Tibial nerve (tissue), 4 donors: ENCODE measurements at places on chromosomes 4 and X.

GRCh38 chrX:10648614-10649013 lies 28.2 kb upstream of the MID1 start:
- no peak overlapping the region for H3K4me3 ChIP-seq
- H3K4me1 ChIP-seq: no peaks in the 10 kb centered on the region
- DNase-seq: no peak
- H3K27me3 ChIP-seq: peaks cover 4% of the 10 kb centered on the region
- no peaks in the 10 kb centered on the region for H3K36me3 ChIP-seq

GRCh38 chr4:61886131-61886530 lies 686.0 kb downstream of the ADGRL3 start:
- H3K4me1 ChIP-seq: no peaks in the 10 kb centered on the region
- no peak overlapping the region for H3K4me3 ChIP-seq
- no peak for DNase-seq
- no peak overlapping the region for H3K27ac ChIP-seq
- no peaks in the 10 kb centered on the region for H3K27me3 ChIP-seq

DNA sequence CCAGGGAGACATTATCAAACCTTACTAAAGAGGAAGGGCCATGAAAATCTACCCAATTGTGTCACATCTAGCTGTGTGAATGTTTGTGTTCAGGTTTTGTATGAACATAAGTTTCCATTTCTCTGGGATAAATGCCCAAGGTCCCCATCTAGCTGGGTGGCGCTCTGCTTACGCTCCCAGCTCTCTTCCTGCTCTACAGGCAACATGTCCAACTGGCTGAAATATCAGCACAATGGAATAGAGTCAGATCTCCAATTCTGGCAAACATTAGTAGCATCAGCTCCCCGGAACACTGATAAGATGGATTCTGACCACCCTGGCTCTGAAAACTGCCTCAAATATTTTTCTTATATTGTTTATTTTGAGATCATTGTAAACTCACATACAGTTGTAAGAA lies 74.8 kb downstream of the IRF2 start:
- H3K4me1 ChIP-seq: no peaks in the 10 kb centered on the region
- no peak for DNase-seq
- no peak overlapping the region for H3K27ac ChIP-seq
- peaks cover 4% of the 10 kb centered on the region for H3K36me3 ChIP-seq
- no peak overlapping the region for H3K4me3 ChIP-seq

GRCh38 chrX:96474029-96474740 lies 210.5 kb upstream of the DIAPH2 start:
- DNase-seq: no peak
- H3K4me3 ChIP-seq: no peak overlapping the region
- no peak overlapping the region for H3K27ac ChIP-seq
- peaks cover 17% of the 10 kb centered on the region for H3K27me3 ChIP-seq

DNA sequence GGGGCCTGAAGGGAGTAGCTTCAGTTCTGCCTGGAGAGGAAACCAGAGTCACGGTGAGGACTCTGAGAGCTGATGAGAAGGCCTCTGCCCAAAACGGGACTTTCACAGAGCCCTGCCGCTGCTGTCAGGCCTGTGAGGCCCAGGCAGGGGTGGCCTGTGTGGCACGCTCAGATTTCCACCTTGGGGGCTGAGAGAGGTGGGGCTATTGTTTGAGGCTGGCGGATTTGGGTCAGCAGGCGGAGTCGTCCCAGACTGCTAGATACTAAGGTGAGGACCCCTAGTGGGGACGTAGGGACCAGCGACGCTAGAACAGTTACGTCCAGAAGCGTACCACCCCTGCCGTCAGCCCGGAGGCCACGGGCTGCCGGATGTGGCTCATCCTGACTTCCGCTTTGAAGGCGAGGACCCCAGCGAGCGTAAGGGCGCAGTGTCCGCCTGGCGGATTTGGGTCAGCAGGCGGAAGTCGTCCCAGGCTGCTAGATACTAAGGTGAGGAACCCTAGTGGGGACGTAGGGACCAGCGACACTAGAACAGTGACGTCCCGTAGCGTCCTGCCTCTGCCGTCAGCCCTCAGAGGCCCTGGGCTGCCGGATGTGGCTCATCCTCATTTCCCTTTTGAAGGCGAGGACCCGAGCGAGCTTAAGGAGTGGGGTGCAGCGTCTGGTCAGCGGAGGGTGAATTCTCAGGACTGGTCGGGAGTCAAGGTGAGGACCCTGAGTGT lies at the start of gene MAGEB1:
TSS of gene MAGEB1 (plus strand) at position 378 of the 721 bp plus-strand sequence. CDS start 3,348 bp downstream, outside the sequence.
- peaks cover 4% of the 10 kb centered on the region for H3K27me3 ChIP-seq
- H3K4me3 ChIP-seq: no peak within 1 kb of the TSS
- no peak for DNase-seq
- no peaks in the 10 kb centered on the region for H3K36me3 ChIP-seq

- H3K4me3 ChIP-seq: no peak overlapping the region
- no peaks in the 10 kb centered on the region for H3K4me1 ChIP-seq
- DNase-seq: no peak
- H3K36me3 ChIP-seq: no peaks in the 10 kb centered on the region
These were observed 94.1 kb downstream of the PDS5A start for GRCh38 chr4:39883646-39884045.

GRCh38 chr4:162274354-162274753 lies 110.6 kb upstream of the FSTL5 start:
- DNase-seq: peak; percentile 36
- no peaks in the 10 kb centered on the region for H3K27me3 ChIP-seq
- H3K4me3 ChIP-seq: no peak overlapping the region
- H3K27ac ChIP-seq: no peak overlapping the region
- no peaks in the 10 kb centered on the region for H3K36me3 ChIP-seq
- H3K4me1 ChIP-seq: no peaks in the 10 kb centered on the region

DNA sequence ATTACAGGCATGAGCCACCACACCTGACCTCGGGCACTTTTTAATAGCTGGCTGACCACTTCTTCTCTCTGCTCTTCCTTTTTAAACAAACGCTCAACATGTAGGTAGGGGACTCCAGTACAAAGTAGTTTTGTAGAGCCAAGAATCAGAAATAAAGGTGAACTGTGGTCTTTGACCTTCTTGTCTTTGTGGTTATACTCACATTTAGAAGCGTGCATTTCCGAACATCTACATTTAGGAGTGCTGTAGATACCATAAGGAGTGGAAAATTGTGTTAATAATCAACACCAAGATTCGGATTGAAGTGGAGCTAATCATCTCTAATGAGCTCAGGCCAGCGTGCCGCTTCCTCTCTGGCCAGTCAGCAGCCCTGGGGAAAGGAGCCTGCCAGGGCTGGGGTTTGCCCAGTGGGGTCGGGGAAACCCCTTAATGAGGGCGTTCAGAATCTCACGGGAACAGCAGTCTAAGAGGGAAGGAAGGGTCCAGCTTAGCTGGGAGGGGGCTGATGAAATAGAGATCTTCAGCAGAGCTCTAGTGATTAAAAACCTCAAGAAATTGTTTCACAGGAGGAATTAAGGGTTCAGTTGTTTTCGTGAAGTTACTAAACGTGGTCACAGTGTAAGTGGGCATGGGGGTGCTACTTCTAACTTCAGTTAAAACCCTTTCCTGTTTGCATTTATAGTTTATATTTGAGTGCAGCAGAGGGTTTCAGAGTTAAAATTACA lies 81.2 kb downstream of the GAB1 start:
- peak overlapping the region; percentile 94 for H3K27ac ChIP-seq
- no peak for DNase-seq
- H3K4me3 ChIP-seq: no peak overlapping the region
- H3K36me3 ChIP-seq: no peaks in the 10 kb centered on the region

GRCh38 chrX:50913520-50913919 lies 3.0 kb downstream of the BMP15 start:
- no peak for DNase-seq
- no peaks in the 10 kb centered on the region for H3K36me3 ChIP-seq
- H3K27ac ChIP-seq: no peak overlapping the region

DNA sequence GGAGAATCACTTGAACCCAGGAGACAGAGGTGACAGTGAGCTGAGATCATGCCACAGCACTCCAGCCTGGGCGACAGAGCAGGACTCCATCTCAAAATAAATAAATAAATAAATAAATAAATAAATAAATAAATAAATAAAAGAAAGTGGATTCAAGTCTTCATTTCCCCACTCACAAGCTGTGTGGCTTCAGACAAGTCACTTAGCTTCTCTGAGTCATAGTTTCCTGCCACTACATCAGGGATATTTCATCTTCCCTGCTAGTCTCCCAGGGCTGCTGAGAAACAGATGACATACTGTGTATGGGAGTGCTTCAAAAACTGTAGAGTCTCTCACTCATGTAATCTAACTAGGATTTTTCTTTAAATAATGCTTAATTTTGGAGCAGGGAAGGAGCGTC lies 37.2 kb downstream of the TBC1D9 start:
- H3K4me3 ChIP-seq: no peak overlapping the region
- H3K4me1 ChIP-seq: no peaks in the 10 kb centered on the region
- no peak for DNase-seq
- H3K36me3 ChIP-seq: no peaks in the 10 kb centered on the region
- H3K27me3 ChIP-seq: no peaks in the 10 kb centered on the region
- H3K27ac ChIP-seq: no peak overlapping the region

DNA sequence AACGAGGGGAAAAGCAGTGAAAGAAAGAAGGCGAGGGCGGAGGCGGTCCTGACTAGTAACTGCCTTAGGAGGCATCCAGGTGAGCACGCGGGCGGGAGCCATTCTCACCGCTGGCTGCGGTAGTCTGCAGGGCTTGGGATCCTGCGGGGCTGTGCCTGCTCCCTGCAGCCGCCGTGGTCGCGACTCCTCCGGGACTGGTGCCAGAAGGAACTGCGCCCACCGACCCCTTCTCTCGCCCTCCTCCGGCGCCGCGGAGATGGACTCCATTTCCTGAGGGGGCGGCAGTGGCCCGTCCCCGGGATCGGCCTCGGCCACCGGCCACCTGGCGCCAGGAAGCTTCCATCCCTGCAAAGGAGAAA lies 543 bp downstream of the NFXL1 start:
- H3K36me3 ChIP-seq: no peaks in the 10 kb centered on the region
- no peaks in the 10 kb centered on the region for H3K27me3 ChIP-seq
- no peaks in the 10 kb centered on the region for H3K4me1 ChIP-seq
- H3K4me3 ChIP-seq: peak overlapping the region; percentile 88
- H3K27ac ChIP-seq: peak overlapping the region; percentile 58
- no peak for DNase-seq

- no peaks in the 10 kb centered on the region for H3K36me3 ChIP-seq
- DNase-seq: no peak
- no peak overlapping the region for H3K27ac ChIP-seq
- no peaks in the 10 kb centered on the region for H3K4me1 ChIP-seq
- no peak overlapping the region for H3K4me3 ChIP-seq
These were observed 257.1 kb upstream of the RPS6KA3 start for GRCh38 chrX:20523626-20524312.

- DNase-seq: no peak
- H3K36me3 ChIP-seq: no peaks in the 10 kb centered on the region
- H3K4me1 ChIP-seq: no peaks in the 10 kb centered on the region
- no peak overlapping the region for H3K4me3 ChIP-seq
These were observed 366.0 kb upstream of the FGF13 start for GRCh38 chrX:139077281-139078250.

- H3K27me3 ChIP-seq: no peaks in the 10 kb centered on the region
- H3K27ac ChIP-seq: no peak overlapping the region
- H3K4me1 ChIP-seq: no peaks in the 10 kb centered on the region
- H3K36me3 ChIP-seq: no peaks in the 10 kb centered on the region
These were observed 2045.3 kb downstream of the ARAP2 start for GRCh38 chr4:34198966-34199365.

GRCh38 chrX:67892401-67892800 lies 348.6 kb downstream of the AR start:
- no peaks in the 10 kb centered on the region for H3K36me3 ChIP-seq
- no peak for DNase-seq
- H3K4me3 ChIP-seq: no peak overlapping the region
- no peaks in the 10 kb centered on the region for H3K4me1 ChIP-seq

GRCh38 chr4:3385711-3386420 lies 55.9 kb upstream of the HGFAC start:
- no peaks in the 10 kb centered on the region for H3K27me3 ChIP-seq
- DNase-seq: no peak
- H3K4me1 ChIP-seq: peaks cover 15% of the 10 kb centered on the region
- H3K27ac ChIP-seq: peak overlapping the region; percentile 57
- H3K4me3 ChIP-seq: no peak overlapping the region

DNA sequence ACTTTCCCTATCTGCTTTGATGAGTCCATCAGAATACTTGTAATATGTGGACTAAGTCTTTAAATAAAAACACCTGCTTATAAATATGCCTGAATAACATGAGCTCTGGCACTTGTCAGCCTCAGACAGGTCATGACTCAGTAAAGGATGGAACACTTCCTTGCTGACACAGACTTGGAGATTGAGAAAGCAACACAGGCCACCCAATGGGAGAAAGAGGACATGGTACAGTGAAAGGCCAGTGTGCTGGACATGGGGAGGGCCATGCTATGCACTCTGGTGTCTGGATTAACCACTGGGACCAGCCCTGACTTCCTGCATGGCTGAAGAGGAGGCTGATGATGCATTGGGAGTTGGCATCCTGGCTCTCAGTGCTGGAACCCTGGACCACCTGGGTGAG lies 149.5 kb downstream of the DHRSX start:
- no peaks in the 10 kb centered on the region for H3K27me3 ChIP-seq
- H3K27ac ChIP-seq: no peak overlapping the region
- H3K4me1 ChIP-seq: no peaks in the 10 kb centered on the region
- DNase-seq: no peak
- H3K4me3 ChIP-seq: no peak overlapping the region

DNA sequence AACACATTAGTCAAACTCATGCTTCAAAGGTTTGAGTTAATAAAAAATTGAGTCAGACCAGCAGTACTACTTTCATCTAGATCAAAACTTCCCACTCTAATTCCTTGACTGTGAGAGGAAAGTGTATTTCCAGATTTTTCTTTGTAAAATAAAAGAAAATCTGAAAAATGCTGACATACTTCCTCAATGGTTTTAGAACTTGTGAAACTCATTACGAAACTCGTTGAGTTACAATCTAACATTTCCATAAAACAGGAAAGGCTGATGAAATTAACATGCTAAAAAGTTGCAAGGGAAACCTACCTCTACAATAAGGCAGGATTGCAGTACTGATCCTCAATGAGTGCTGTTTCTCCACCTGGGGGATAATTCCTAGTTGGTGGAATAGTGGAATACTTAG lies 217.8 kb upstream of the HCCS start:
- no peaks in the 10 kb centered on the region for H3K4me1 ChIP-seq
- no peaks in the 10 kb centered on the region for H3K27me3 ChIP-seq
- no peak for DNase-seq
- H3K4me3 ChIP-seq: no peak overlapping the region

GRCh38 chrX:115898382-115899001 lies 272.1 kb upstream of the AGTR2 start:
- H3K27ac ChIP-seq: no peak overlapping the region
- no peaks in the 10 kb centered on the region for H3K4me1 ChIP-seq
- no peaks in the 10 kb centered on the region for H3K27me3 ChIP-seq
- H3K4me3 ChIP-seq: no peak overlapping the region
- no peaks in the 10 kb centered on the region for H3K36me3 ChIP-seq

GRCh38 chrX:130716781-130717413 lies 186.1 kb downstream of the ENOX2 start:
- H3K27ac ChIP-seq: no peak overlapping the region
- no peaks in the 10 kb centered on the region for H3K27me3 ChIP-seq
- no peak overlapping the region for H3K4me3 ChIP-seq
- H3K36me3 ChIP-seq: no peaks in the 10 kb centered on the region

GRCh38 chr4:71251261-71251660 lies 87.6 kb upstream of the SLC4A4 start:
- H3K27ac ChIP-seq: no peak overlapping the region
- no peak for DNase-seq
- no peaks in the 10 kb centered on the region for H3K36me3 ChIP-seq
- peaks cover 21% of the 10 kb centered on the region for H3K4me1 ChIP-seq
- H3K4me3 ChIP-seq: no peak overlapping the region
